ENCODE measurements at places on chromosomes 2 and 18.

DNA sequence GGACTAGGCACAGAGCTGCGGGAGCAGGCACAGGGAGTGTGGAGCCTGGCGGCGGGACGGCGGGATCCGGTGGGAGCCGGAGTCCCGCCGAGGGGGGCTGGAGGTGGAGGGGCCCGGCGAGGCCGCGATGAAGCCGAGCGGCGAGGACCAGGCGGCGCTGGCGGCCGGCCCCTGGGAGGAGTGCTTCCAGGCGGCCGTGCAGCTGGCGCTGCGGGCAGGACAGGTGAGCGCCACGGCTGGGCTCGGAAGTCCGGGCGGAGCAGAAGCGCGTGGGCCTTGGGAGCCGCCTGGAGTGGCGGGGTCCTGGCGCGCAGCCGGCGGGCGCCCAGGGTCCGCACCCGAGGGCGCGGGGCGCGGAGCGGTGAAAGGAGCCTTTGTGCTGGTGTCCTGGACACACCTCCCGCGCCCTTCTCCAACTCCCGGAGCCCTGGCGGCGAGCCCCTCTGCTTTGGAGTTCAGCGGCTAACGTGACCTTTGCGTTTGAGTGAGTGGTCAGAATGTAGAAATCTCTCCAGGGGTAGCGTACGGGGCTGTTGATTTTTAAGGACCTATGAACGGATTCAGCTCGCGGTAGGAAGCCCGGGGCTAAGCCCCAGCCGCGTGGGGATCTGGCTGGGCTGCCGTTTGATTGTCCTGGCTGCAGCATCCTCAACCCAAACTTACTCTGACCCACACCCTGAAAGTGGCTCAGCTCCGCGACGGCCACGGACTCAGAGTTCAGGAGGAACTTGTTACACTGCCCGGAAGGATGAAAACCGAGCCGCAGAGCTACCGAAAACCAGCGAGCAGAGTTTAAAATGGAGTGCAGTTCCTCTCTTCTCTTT is 448 bp downstream of the IMPA2 start:
- DNase-seq, result peak; percentile 24

GRCh38 chr18:21167641-21168377 is 56.2 kb upstream of the ROCK1 start:
- no peak for DNase-seq

GRCh38 chr2:85112906-85113625 is 20.1 kb upstream of the TCF7L1 start:
- no peak for DNase-seq

GRCh38 chr18:79429785-79430281 is 34.1 kb downstream of the NFATC1 start:
- DNase-seq, result no peak

DNA sequence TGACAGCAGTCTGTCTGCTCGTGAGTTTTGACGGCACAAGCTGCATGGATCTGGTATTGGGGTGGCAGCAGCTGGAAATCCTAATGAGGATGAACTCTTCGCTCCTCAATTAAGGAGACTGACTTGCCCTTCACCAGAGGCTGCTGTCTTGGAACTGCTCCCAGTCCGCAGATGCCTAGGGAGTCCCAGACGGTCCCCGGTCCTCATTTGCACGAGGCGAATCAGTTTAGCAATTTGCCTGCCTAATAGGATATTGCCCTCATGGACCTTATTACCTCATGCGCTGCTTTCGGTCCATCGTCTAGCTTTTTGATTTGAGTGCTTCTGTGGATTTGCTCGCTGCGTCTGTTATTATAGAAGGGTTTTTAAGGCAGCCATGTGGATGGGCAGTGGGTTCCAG is 40.6 kb downstream of the ASAP2 start:
- no peak for DNase-seq

DNA sequence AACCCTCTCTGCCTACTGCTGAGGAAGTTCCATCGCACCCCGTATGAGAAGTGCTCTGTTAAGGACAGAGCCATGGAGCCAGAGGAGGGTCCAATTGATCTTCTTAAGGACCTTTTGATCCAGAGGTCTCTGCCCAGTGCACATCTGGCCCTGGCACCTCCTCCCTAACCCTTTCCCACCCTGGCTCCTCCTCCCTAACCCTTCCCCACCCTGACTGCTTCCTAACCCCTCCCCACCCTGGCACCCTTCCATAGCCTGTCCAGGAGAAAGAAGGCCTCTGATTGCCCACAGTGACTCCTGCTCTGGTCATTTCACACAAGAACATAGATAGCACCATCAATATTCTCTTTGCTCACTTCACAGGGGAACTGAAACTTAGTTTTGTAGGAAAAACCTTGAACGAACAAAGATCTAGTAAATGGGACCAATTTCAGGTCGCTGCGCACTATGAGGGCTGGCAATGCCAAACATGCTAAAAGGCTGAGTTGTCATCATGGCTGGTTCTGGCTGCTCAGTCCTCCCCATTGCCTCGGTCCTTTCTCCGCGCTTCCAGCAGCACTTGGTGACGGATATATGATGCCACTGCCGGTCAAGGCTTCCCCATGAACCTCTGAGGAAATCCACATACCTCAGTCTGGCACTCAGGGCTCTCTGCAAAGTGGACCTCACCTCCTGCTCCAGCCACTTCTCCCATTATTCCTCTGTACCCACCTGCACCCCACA is 49.2 kb downstream of the PKDCC start:
- DNase-seq, result no peak

GRCh38 chr18:56988022-56988421 is 158.9 kb upstream of the BOD1L2 start:
- no peak for DNase-seq

DNA sequence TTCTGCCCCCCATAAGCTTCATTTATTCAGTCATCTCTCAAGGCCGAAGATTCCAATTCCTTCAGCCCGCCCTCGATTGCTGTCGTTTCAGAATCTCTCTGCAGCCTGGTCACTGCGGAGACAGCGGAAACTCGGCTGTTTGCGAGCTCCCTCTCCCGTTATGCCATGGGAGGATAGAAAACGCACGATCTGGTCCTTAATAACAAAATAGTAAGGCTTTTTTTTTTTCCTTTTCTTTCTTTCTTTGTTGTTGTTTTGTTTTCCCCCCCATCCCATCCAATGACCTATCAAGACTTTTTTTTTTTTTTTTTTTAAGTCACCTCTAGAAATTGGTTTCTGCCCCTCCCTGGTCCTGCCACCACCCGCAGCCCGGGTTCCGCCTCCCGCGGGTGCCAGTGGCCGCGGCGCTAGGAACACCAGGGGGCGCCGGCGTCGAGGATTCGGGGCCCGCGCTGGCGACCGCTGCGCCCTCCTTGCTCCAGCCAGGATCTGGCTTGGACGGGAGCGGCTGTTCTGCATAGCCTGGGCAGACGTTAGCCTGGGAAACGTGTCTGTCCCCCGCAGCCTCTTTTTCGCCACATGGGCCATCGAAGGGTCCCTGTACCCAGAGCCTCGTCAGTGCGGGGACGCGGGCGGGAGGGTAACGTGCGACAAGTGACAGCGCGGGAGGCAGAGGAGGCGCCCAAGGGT is 10.1 kb downstream of the CPLX4 start:
- peak; percentile 43 for DNase-seq

DNA sequence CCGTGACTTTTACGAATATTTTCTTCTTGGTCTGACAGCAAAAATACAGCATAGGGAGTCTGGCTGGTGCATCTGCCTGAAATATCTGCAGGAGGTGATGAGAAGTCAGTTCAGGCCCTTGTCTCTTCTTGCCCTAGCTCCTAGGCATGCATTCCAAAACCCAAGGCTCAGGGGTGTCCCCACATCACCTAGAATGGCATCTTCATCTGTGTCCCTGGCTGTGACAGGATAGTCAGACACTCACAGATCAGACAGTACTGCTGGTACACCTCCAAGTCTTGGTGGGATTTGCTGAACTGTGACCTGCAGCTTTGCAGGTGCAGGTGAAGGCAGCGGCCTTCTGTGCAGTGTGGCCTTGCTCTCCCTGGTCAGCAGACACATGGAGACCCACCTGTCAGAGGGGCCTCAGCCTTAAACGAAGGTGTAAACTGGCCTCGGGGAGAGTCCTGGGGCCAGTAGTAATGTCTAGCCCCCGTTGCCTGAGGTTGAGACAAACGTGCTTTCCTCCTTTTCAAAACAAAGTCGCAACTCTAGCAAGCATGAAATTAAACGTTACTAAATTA is 42.8 kb downstream of the MBP start:
- no peak for DNase-seq

- DNase-seq, result no peak
Measured at GRCh38 chr2:3492951-3493614, 26.2 kb downstream of the ADI1 start.

- no peak for DNase-seq
Measured at GRCh38 chr18:78424403-78425018, 555.1 kb upstream of the SALL3 start.

- DNase-seq, result no peak
Measured at GRCh38 chr2:224555823-224556366, 29.3 kb downstream of the CUL3 start.

- DNase-seq, result no peak
Measured at GRCh38 chr18:3218819-3219218, 949 bp downstream of the MYOM1 start.

DNA sequence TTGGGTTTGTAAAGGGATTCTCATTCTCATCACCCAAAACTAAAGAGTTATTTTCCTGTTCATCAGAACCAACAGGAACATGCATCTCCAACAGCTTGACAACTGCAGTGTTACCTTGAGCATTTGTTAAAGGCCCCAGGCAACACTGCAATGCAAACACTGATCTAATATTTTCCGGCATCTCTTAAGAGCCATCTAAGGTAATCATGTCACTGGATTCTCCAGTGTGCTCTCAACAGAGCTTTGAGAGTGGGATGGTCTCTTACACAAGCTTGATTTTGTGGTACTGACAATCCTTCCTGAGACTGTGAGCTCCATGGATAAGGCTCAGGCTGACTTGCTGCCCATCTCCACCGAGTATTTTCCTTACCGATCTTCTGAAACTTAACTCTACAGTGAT is 90.5 kb upstream of the ITGB6 start:
- DNase-seq, result no peak

DNA sequence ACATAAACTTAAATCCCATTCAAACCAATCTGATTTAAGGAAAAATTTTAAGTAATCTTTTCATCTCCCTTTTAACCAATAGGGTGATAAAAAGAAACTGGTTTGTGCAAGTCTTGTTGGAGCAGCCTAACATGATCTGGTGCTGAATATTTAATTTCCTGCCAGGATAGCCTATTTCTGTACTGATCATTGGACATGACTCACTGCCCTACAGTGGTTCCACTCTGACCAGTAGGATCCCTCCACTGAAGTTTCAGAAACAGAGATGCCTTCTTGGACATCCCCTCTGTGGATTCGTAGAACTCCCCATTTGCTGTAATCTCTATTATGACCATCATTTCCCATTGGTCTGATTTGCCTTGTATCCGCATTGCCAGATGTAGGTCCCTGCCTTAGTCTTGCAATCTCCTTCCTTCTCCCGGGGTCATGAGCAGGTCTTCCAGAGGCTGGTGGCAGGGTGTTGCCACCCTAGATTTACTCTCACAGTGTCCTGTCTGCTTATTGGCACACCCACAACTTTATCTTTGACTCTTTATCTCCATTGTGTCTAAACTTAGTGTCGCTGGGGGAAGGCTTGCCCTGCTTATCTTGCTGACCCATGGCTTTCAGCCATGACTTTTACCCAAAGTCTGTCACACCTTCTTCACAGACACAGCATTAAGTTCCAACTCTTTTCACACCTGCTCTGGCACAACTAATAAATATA is 12.3 kb upstream of the SETBP1 start:
- DNase-seq, result no peak

DNA sequence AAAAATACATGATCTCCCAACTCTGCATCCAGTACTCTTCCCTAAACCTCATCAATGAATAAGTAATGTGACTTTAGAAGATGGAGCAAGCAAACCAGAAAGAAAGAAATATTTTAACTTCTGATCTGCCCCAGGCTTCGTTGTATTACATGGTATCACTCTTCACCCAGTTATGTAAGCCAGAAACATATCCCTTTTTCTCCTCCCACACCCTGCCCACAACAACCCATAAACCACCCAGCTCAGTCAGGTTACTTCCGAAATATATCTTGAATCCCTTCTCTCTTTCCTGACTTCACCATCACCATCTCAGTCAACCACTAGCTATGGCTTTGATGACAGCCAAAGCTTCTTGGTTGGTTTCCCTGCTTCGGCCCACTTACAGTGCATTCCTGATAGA is 295.8 kb upstream of the PARD3B start:
- no peak for DNase-seq

DNA sequence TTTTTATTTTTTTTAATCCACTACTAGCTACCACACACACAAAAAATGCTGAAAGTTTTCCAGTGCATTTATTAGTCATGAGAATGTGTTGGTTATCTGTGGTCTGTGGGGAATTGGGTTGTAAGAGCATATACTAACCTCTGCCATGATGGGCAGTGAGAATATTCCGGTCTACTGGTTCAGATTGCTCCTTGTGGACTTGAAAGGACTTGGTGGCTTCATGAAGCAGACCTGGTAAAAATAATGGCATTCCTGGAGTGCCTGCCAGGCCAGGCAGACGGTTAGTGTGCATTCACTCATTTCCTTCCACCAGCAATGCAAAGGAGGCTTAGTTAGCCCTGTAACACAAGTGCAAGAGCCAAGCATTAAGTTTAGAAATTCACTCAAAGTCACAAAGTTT is 150.8 kb downstream of the THSD7B start:
- no peak for DNase-seq

DNA sequence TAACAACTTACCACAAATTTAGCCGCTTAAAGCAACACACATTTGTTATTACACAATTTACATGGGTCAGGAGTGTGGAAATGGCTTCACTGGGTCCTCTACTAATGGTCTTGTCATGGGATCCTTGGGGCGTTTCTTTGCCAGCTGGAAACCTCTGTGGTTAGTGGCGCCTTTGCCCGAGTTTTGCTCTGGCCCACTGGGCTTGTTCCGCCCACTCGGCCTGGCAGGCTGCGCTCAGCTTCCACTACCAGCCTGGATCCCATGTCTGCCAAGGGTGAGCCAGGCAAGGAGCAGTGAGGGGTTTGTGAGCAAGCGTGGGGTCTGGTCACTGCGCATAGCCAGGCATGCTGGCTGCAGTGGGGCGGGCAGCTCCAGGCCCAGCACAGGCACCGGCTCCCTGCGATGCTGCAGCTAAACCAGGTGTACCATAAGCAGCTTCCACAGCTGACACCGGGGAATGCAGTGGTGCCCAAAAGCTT is 16.2 kb upstream of the MBD2 start:
- no peak for DNase-seq

- DNase-seq, result no peak
Measured at GRCh38 chr2:50953021-50953420, 78.9 kb downstream of the NRXN1 start.

GRCh38 chr2:128531856-128532255 is 213.2 kb upstream of the HS6ST1 start:
- no peak for DNase-seq

GRCh38 chr2:75705921-75706320 is 4.8 kb downstream of the GCFC2 start:
- no peak for DNase-seq
